ENCODE measurements at places on chromosomes 5 and 9.

DNA sequence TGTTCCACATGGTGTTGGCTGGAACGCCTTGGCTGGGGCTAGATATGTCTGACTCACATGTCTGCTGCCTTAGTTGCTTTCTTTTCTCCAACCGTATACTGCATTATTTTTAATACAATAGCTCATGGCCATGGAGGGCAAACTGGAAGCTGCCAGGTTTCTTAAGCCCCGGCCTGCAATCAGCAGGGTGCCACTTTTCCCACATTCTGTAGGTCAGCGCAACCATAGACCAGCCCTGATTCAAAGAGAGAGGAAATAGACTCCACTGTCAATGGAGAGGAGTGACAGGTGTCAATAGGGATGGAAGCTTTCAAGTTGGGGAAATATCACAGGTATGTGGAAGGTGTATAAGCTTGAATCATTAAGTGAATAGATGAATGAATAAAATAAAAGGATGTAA lies 60.5 kb downstream of the TARS1 start:
- no peak for DNase-seq

- no peak for DNase-seq
Measured at GRCh38 chr9:81032030-81032572, 657.2 kb downstream of the TLE1 start.

DNA sequence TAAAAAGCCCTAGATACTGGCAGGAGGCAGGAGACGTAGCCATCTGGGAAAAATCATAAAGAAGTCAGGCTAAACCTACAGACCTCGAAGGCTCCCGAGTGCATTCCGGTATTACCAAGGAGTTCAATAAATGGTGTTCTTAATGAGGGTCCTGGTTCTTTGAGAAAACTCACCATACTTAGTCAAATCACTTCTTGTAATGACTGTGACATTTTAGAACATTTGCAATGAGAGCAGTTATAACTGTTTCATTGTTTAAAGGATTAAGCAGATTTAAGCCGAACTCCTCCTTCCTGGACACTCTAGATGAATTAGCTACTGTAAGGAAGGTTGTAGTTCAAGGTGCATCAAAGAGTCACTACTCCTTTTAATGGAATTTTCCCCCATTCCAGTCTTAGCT lies 67.8 kb downstream of the EFNA5 start:
- no peak for DNase-seq

- no peak for DNase-seq
Measured at GRCh38 chr9:31541721-31542281, 842.6 kb upstream of the ACO1 start.

Data from activated naive CD4-positive, alpha-beta T cell (primary cell).